ENCODE measurements at places on chromosomes 11 and 22. TPM values are rescaled to one million over a fixed set of nuclear protein-coding genes. Genes with fewer than 3 reads are reported as not detected.

The CHADL gene
- total RNA-seq: 10.3 TPM

The OR5L1 gene
- not detected for total RNA-seq

The MUC2 gene
- 0.03 TPM for total RNA-seq

- H3K4me1 ChIP-seq: no peaks in the 10 kb centered on the region
- no peaks in the 10 kb centered on the region for H3K27me3 ChIP-seq
- DNase-seq: no peak
- no peak overlapping the region for H3K4me3 ChIP-seq
- no peak overlapping the region for H3K27ac ChIP-seq
Observed at GRCh38 chr11:88359541-88359940, 22.0 kb upstream of the CTSC start.

- no peak overlapping the region for H3K4me3 ChIP-seq
- DNase-seq: no peak
- H3K4me1 ChIP-seq: peaks cover 21% of the 10 kb centered on the region
Observed at GRCh38 chr11:35337136-35337913, 82.0 kb downstream of the SLC1A2 start.

- no peaks in the 10 kb centered on the region for H3K27me3 ChIP-seq
- H3K4me3 ChIP-seq: no peak overlapping the region
- no peaks in the 10 kb centered on the region for H3K4me1 ChIP-seq
- no peak overlapping the region for H3K27ac ChIP-seq
Observed at GRCh38 chr11:4921796-4922195, 2.3 kb downstream of the OR51G1 start.

DNA sequence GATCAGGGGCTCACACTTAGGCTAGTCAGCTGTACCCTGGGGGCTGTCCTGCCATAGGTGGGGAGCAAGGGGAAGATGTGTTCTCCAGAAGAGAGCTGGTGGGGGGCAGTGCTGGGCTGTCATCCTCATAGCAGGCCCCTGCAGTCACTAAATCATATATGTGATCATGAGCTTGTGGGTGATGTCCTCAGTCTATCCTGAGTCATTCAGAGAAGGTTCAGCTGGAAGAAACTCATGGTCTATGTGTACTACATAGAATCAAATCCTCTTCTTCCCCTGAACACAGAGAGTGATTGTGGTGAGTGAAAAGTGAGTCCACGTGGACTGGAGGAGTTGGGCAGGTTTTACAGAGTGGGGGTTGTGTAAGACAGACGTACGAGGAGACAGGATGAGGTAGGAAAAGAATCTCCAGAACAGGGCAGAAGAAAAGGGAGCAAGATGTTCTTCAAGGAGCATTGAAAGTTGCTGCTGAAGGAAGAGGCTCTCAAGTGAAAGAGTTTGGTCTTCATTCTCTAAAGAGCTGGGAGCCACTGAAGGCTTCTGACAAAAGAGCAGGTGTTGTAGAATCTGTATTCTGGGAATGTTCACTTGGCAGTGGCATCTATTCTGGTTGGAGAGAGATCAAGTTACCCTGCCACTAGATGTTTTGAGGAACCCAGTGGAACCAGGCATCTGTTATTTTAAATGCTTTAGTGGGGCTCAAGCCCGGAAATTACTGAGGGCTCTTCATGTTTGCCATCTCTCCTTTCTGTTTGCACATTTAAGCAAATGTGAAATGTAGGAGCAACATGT is 68.9 kb downstream of the C22orf31 start:
- DNase-seq: no peak
- H3K4me1 ChIP-seq: no peaks in the 10 kb centered on the region
- H3K4me3 ChIP-seq: no peak overlapping the region
- no peak overlapping the region for H3K27ac ChIP-seq
- peaks cover 2% of the 10 kb centered on the region for H3K36me3 ChIP-seq

GRCh38 chr11:43832536-43832935 is 48.1 kb upstream of the ALKBH3 start:
- no peak overlapping the region for H3K27ac ChIP-seq
- no peaks in the 10 kb centered on the region for H3K27me3 ChIP-seq
- peaks cover 5% of the 10 kb centered on the region for H3K36me3 ChIP-seq
- no peak overlapping the region for H3K4me3 ChIP-seq
- peaks cover 21% of the 10 kb centered on the region for H3K4me1 ChIP-seq

DNA sequence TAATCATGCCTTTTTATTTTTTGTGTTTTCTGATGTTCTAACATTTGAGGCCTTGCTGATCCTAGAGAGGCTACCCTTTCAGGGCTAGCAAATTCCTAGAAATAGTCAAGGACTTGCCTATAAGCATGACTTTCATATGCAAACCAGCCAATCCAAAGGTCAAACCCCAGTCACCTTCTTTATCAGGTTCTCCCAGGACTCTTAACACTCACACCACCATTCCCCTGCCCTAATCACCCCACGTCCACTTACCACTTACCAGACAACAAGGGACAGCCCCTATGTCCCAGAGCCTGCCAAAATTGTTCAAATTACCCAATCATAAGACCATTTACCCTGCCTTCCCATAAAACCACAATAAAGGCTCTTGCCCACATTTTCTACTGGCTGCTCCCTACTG is 1339.8 kb downstream of the LRRC4C start:
- H3K36me3 ChIP-seq: no peaks in the 10 kb centered on the region
- no peaks in the 10 kb centered on the region for H3K27me3 ChIP-seq
- no peak overlapping the region for H3K4me3 ChIP-seq
- no peaks in the 10 kb centered on the region for H3K4me1 ChIP-seq
- H3K27ac ChIP-seq: no peak overlapping the region

Data from left ventricle myocardium inferior (tissue), 1 donor.